NCI-H146 (cell line): ENCODE measurements at places on chromosomes 7 and 10.

DNA sequence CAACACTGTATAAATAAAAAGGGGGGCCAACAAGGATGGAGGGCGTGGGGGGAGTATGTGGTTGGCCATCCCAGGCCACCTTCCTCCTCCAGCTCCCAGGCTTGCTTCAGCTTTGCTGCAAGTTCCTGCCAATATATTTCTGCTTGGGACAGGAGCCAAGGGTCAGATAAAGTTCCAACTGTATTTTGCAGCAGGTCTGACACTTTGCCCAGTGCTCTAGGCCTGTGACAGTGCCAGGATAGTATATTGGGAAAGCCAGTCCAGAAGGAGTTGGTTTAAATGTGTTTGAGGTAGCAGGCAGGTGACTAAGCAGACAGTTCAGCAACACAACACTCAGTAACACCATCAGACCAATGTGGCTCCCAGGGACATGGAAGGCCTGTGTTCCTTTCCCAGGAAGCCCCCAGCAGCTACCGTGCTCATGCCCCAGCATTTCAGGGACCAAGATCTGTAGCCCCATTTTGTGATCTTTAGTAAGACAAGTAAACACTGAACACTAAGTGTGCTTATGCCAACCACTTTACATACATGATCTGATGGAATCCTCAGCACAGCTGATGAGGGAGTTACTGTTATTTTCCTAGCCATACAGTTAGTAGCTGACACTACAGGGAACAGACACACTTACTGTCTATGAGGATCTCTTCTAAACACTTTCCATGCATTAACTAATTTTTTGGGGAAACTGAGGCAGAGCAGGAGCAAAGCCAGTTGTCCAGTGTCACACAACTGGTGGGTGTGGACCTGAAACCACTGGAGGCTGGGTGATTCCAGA lies 38.9 kb downstream of the DNAJB12 start:
- DNase-seq: no peak

GRCh38 chr10:72802763-72803505 lies 90.6 kb upstream of the OIT3 start:
- no peak for DNase-seq

- peak; percentile 52 for DNase-seq
Measured at GRCh38 chr7:157462419-157462771, 125.6 kb downstream of the DNAJB6 start.

GRCh38 chr10:70492786-70493659 lies 14.5 kb downstream of the PALD1 start:
- DNase-seq: no peak

DNA sequence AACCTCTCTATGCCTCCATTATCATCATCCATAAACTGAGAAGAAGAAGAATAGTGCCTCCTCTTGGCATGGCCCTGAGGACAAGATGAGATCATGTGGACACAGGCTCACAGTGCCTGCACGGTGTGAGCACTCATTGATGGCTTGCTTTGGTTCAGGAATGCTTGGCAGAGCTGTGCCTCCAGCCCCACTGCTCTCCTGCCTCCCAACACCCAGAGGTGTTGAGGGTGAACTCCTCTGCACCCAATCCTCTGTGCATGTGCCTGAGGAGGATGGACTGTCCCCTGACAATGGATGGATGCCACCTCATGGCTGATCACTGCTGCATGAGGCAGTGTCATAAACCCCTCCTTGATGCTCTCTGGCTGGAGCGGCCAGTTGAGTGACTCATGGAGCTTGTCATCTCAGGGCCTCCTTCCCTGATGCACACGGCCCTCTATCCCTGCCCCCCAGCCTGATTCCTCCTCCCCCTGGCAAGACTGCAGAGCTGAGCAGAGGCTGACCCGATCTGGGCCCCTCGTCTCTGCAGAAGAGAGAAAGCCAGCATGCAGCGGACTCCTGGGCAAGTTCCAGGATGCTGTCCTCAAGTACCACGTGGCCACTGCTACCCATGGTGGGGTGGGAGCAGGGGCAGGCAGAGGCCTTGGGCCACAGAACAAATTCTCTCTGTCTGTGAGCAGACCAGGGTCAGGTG lies 136.3 kb downstream of the KCNMA1 start:
- no peak for DNase-seq

GRCh38 chr7:69276011-69276729 lies 322.1 kb upstream of the AUTS2 start:
- DNase-seq: no peak

- DNase-seq: no peak
Measured at GRCh38 chr10:102262744-102263370, 17.5 kb downstream of the GBF1 start.

DNA sequence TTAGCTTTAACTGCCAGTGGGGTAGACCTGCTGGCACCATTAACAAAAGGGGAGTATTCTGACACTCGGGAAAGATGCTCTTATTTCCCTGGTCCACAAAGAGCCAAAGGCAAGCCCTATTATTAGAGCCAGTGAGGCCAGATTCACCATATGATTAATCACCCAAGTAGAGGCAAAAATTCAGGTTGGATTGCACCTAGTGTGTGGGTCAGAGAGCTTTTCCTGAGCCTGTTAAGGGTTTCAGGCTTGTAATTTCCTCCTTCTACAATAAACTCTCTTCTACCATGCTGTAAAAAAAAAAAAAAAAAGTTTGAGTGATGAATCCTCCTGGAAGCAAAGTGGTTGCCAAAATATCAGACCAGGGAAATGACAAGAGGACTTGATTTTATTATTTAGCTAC lies 163.5 kb downstream of the MBL2 start:
- no peak for DNase-seq

GRCh38 chr7:116331020-116331419 lies 120.7 kb downstream of the TES start:
- DNase-seq: no peak

- peak; percentile 20 for DNase-seq
Measured at GRCh38 chr10:15426558-15426957, 55.5 kb upstream of the FAM171A1 start.

DNA sequence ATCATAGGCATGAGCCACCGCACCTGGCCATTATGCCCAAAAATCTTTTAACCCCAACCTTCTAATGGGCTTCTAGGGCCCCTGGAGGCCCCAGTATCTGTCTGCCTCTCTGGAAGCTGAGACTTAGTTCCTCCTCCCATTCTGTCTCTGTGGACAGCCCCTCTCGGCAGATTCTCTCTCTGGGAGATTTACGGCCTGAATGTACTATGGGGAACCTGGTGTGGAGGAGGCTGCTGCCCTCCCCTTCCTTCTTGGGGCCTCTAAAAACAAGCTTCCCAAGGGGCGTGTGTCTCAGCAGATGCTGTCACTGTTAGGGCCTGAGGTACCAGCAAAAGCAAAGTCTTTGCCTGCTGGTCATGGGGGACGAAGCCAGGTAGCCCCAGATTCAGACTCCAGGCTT lies 35.8 kb upstream of the PRKAR1B start:
- DNase-seq: no peak

DNA sequence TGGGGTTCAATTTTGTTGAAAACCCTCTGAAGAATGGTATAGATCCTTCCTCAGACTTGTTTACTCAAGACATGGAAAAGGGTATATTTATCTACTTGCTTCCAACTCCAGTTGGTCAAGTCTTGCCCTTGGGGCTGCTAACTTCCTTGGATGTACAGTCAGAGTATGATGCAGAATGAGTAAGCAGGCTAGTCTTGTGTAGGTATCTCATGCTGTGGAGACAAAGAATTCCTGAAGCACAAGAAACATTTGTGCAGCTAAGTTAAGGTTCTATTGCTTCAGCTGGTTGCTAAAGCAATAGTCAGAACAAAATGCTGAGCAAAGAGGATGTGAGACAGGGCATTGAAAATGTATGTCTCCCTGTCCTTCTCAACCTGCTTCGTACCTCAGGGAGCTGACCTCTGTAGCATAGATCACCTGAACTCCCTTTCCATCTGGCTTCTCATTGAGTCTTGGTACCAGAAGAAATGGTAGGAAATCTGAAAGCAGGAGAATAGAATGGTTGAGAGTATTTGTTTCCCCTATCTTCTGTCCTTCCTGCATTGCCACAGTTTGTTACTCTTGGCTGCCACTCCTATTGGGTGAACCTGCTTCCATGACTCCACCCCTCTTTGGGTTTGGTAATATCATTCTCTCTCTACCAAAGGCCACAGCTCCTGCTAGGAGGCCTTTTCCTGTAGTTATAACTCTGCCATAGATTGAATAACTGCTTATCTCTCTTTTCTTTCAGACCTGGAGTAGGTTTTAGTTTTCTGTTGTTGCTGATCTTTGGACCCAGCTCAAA lies 346.0 kb downstream of the PHF14 start:
- DNase-seq: no peak

DNA sequence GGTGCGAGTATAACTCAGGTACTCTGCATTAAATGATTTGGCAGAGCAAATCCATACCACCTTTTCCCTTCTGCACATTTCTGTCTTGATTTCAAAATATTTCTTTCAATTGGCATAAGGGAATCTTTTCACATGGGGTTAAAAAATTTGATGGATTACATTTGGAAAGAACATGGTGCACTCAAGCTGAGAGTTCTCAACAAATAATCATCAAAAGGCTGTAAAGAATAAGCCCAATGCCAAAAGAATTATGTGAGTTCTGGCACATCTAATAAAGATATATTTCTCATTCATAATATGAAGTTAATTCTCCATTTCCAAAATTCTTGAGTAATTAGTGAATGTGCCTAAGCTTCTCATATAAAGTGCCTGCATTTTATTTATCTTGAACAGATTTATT lies 223.1 kb downstream of the GPR37 start:
- DNase-seq: no peak

- DNase-seq: peak; percentile 93
Measured at GRCh38 chr10:24851629-24852028, 100.8 kb downstream of the PRTFDC1 start.

DNA sequence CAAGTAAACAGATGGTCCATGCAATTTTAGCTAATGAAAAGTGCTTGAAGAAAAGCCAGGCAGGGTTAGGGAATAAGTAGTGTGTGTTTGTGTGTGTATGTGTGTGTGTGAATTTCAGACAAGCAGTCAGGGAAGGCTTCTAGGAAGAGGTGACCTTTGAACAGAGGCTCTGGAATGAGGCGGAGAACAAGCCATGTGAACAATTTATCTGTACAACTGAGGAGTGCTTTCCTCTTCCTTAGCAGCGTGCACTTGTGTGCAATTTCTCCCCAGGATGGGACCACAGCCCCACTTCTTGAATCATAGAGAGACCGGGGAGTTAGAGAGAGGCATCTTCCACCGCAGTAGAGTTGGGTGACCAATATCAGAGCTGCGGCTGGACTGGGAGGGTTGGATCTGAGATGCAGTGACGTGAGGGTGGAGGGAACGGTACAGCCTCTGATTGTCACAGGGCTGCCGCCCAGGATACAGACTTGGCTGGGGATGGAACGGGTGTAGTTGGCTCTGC lies 69.2 kb upstream of the FAM171A1 start:
- DNase-seq: peak; percentile 11

- DNase-seq: no peak
Measured at GRCh38 chr7:82209179-82209747, 234.3 kb downstream of the CACNA2D1 start.

DNA sequence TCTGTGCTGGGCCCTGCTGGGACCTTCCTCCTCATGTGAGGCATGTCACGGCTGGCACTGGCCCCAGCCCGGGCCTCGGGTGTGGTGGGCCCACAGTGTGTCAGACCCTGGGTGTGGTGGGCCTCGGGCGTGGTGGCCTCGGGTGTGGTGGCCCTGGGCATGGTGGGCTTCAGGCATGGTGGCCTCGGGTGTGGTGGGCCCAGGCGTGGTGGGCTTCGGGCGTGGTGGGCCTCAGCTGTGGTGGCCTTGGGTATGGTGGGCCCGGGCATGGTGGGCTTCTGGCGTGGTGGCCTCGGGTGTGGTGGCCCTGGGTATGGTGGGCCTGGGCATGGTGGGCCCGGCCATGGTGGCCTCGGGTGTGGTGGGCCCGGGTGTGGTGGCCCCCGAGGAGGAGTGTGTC lies 40.4 kb downstream of the NKX6-2 start:
- DNase-seq: no peak

DNA sequence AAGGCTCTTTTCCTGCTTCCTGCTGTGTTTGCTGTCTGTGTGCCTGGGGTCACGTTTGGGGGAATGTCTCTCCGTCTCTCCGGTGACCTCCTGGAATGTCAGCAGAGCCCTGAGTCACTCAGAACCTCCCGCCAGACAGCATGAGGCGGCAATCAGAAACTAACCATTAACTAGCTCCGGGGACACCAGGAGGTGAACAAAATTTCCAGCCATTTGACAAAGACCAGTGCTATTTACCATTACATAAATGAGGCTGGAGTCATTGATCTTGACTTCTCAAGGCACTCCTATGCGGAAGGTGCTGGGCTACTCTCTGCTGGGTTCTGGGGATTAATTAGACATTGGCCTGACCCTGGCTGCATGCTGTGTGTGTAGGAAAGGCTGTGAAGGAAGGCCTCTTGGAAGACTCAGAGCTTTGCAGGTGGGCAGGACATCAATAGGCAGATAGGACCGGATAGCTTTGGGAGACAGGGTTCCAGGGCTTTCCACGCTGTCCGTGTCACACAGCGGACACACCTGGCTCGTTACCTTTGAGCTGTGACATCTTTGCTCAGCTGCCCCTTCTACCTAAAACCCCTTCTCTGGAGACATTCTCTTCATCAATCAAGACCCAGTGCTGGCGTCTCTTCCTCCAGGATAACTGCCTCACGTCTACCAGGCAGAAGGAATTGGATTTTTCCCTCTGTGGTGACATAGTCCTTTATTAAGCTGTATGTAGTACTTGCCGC lies 77.0 kb downstream of the PFKFB3 start:
- DNase-seq: no peak

- DNase-seq: no peak
Measured at GRCh38 chr10:62454687-62455397, 80.7 kb downstream of the ZNF365 start.

DNA sequence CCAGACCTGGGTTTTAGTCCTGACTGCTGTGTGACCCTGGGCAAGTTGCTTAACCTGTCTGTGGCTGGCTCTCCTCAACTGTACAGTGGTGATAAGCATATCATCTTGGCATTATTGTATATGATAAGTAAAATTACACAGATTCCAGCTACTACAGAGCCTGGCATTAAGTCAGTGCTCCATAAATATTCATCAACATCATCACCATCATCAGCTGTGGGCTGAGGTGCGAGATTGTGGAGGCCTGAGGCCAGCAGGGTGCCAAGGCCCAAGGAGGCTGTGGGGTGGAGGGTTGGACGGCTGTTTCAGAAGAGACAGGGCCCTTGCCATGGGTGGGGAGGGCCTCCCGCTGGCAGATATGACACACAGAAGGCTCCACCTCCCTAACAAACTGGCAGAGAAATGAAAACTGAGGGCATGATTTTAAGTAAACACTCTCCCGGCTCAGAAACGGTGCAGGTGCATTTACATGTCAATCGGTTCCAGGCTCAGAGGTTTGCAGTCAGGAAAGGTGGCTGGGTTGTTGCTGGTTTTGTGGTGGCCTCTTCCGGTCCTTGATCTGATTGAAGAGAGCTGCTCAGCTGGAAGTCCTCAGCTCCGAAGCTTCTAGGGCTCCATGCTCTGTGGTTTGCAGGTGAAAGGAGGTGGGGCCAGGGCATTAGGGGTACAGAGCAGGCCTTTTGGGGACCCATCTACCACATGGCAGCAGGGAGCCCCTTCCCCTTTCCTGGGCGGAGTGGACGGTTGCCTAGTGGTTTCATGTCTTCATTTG lies 10.2 kb downstream of the CRYGN start:
- DNase-seq: peak; percentile 48

DNA sequence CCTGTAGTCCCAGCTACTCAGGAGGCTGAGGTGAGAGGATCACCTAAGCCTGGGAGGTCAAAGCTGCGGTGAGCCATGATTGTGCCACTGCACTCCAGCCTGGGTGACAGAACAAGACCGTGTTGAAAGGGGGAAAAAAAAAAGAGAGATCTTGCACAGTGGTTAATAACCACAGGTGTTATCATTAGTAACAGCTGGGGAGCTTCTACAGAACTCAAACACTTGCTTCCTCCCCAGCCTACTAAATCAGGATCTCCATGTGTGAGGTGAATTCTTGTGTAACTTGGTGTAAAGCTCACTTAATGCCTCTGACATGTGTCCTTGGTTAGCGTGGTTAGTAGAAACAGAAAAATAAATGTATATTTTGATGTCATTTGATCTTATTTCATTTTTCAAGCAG lies 43.9 kb upstream of the BMS1 start:
- no peak for DNase-seq
